ENCODE measurements at places on chromosomes 11 and 22.

DNA sequence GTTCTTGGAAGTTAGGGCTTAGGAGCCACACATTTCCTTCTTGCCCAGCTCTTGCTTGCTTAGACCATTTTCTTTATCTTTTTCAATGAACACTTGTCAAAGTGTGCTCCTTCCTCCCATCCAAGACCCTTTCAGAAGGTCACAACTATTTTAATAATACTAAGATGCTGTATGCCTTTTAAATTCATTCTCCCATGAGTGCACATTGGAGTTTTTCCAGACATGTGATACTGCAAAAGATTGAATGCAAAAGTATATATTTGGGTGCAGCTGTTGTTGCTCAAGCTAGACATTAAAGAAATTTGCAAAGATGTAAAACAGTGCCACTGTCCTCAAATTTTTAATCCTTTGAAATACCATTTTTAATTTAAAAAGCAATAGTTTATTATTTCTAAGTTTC is 69.3 kb upstream of the TNRC6B start:
- no peak for DNase-seq

- no peak for DNase-seq
Measured at GRCh38 chr11:47161890-47162289, 14.8 kb downstream of the ARFGAP2 start.

DNA sequence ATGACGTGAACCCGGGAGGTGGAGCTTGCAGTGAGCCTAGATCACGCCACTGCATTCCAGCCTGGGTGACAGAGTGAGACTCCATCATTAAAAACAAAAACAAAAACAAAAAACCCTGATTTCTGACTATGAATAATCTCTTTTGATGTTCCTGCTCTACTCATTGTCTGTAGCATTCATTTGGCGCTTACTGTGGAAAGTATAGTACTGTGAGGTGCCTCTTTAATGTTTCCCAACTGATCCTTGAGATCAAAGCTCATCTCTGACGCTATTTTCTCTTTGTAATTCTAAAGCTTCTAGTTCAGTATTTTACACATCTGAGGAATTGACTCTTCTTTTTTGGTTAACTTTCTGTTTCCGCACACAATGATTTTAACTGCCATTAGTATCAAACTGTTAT is 60.0 kb downstream of the GRK3 start:
- DNase-seq: no peak

GRCh38 chr11:113764527-113765219 is 8.8 kb downstream of the ZW10 start:
- DNase-seq: no peak

DNA sequence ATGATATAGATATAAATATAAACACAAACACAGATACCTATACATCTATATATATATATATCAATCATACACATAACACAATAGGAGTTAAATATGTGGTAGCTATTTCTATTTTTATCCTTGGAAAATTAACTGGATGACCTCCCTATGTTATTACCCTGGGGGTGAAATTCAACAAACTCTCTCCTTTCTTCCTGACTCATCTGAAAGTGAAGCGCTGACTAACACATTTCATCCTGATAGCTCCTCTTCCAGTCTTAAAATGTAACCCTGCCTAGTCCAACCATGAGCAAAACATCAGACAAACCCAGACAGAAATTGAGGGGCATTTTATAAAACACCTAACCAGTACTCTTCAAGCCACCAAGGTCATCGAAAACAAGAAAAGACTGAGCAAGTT is 220.6 kb upstream of the ISX start:
- DNase-seq: no peak

GRCh38 chr11:123775289-123775688 is 21.0 kb upstream of the OR6X1 start:
- DNase-seq: no peak

DNA sequence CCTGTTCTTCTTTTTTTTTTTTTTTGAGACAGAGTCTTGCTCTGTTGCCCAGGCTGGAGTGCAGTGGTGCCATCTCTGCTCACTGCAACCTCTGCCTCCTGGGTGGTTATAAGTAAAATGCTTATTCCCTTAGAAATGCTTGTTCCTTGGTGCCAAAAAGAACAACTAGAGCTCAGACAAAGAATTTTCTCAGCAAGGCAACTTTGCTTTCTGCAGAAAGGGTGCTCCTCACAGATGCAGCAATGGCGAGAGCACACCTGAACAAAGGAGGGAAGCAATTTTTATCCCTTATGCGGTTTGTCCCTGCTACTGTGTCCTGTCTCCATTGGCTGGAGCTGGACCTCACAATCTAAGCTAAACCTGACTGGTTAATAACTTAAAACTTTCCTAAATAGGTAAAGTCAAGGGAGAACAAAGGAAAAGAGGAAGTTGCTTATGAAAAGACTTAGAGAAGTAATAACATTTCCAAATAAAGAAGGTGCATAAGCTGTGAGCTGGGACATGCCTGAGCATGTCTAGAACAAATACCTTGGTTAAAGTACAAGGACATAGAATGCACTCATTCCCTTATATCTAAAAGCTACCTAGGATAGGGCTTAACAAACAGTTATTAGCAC is 90.0 kb upstream of the PRR5 start:
- no peak for DNase-seq

GRCh38 chr11:101446238-101446637 is 137.6 kb downstream of the TRPC6 start:
- DNase-seq: peak; percentile 64

- peak; percentile 70 for DNase-seq
Measured at GRCh38 chr11:126194121-126194543, 17.3 kb downstream of the RPUSD4 start.

GRCh38 chr11:10856689-10857458 is 979 bp downstream of the ZBED5 start:
- DNase-seq: peak; percentile 37

DNA sequence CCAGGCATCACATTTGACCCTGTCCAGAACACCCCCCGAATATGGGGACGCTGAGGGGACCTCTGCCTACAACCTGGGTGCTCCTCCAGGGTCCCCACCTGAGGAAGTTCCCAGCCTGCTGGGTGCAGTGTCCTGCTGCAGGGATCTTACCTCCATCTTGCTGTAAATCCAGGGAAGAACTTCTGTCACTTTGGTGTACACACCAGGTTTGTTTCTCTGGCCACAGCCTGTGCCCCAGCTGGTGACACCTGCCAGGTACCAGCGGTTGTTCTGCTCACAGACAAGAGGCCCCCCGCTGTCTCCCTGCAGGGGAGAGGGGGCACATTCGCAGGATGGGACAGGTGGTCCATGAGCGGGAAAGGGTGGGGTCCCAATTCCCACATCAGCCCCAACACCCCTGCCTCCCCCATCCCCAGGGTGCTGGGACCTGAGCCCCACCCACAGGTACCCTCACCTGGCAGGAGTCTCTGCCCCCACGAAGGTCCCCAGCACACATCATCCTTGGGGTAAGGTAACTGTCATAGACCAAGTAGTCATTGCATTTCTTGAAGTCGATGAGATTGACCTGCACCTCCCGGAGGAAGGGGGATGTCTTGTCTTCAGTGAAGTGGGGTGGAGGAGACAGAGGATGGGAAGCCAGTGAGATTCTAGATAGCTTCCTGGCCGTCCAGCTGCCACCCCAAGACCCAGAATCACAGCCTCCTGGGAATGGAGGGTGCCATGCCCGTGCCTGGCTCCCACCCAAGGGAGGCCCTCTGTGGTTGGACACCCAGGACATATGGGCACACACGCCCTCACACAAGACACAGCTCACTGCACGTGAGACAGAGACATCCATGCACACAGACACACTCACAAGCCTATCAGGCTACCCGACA is 25.5 kb downstream of the TMPRSS13 start:
- no peak for DNase-seq

- DNase-seq: peak; percentile 100
Measured at GRCh38 chr11:75554258-75555022, 7.6 kb upstream of the SERPINH1 start.

- DNase-seq: no peak
Measured at GRCh38 chr11:45606514-45607281, 58.7 kb downstream of the CHST1 start.

DNA sequence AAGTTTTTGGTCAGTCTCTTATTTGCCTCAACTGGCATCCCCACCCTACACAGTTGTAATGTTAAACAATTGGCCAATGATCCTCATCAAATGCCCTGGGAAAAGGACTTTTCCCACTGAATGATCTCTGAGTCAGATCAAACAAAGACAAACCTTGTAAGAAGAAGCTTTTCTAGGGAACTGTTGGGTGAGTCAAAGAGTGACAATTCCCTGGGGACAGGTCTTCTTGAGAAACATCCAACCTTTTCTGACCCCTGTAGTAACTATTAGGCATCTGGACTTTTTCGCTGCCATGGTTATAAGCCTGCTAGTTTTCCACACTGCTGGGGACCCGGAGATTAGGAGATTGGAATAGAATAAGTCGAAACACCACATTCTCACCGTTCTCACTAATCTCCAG is 789.8 kb upstream of the API5 start:
- DNase-seq: peak; percentile 56

DNA sequence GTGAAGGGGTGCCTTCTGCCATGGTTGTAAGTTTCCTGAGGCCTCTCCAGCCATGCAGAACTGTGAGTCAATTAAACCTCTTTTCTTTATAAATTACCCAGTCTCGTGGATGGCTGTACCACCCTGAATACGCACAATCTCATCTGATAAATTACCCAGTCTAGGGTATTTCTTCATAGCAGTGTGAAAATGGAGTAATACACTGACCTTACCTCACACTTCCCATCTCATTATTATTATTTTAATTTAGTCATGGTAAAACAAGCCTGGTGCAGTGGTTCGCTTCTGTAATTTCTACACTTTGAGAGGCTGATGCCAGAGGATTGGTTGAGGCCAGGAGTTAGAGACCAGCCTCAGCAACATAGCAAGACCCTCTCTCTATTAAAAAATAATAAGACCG is 30.5 kb upstream of the CYB5R3 start:
- no peak for DNase-seq

DNA sequence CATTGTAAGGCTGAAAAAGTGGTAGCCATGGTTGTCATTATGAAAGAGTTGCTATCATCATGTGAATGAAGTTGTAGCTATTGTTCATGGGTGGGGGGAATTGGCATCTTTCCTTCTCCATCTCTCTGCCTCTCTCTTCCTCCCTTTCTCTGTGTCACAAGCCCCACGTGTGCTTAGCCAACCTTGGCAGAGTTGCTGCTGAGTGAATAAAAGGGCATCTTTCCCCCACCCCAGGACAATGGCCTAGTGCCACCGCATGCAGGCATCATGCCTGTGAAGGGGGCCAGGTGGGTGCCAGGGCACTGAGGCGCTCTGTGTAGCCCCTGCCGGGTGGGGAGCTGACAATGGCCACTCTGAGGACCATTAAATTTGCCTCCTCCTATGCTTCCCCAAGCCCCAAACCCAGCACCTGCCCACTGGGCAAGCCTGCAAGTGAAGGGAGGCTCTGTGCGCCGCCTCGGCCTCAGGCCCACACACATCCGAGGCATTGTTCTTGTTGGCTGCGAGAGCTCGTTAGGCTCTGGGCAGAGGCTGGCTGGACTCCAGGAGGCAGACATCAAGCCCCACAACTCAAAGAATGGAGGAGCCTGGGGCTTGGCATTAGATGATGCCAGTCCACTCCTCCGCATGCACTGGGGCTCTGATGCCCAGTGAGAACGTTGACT is 103.9 kb downstream of the SEZ6L start:
- DNase-seq: no peak

DNA sequence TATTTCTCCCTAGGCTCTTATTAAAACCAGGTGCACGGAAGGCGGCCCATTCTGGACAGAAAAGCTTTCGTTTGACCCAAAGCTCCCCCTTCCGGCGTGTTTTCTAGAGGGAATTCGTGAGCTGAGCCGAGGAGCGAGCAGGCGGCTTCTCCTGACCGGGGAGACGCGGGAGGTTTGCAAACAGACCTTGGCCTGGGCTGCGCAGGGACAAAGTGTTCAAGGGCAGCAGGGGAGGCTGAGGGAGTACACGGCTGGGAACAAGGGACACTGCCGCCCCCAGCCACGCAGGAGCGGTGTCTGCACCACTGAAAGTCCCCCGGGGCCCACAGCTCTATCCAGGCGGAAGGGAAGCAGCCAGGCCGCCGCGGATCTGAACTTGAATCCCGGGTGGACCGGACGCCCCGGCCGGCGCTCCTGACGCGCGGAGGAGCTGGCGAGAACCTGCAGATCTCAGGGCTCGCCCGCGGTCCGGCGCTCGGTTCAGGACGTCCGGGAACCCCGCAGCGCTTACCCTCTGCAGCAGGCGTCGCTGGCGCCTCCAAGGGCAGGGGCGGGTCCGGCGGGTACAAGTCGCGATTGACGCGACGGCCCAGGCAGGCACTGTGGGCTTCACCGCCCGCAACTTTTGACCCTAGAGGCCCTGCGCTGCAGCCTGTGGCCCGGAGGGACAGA is 101.9 kb downstream of the WT1 start:
- peak; percentile 42 for DNase-seq

DNA sequence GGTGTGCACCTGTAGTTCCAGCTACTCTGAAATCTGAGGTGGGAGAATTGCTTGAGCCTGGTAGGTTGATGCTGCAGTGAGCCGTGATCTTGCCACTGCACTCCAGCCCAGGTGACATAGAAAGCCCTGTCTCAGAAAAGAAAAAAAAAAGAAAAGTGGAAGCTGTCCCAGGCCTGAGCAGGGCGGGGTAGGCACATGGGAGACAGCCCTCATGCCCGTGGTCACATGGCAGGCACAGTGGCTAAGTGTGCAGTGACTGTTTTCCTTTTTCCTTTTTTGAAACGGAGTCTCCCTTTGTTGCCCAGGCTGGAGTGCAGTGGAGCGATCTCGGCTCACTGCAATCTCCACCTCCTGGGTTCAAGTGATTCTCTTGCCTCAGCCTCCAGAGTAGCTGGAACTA is 7.8 kb downstream of the OTUB1 start:
- DNase-seq: no peak

GRCh38 chr11:63670096-63670432 is 1.1 kb downstream of the ATL3 start:
- DNase-seq: no peak

DNA sequence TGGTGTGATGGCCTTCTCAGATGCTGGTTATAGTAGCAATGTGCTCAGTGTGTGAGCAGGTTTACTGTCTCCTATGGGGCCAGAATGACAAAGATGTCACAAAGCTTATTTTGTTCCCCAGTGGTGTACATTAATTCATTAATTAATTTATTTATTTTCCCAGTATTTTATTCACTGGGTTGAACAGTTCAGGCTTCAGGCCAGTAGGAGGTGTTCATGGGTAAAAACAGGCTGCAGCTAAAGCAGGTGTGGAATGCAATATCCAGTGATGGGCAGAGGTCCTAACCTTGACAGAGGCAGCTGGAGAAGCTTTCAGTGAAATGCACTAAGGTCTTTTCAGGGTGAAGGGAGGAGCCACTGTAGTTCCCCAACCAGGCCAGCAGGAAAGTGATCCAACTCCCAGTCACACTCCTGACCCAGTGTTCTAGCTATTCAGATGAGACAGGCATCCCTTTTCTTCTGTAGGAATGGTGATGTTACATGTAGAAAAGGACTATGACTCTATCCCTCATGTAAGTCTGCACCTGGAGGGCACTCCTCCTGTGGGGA is 7.8 kb upstream of the FANCF start:
- no peak for DNase-seq

GRCh38 chr11:87575088-87575487 is 537.4 kb downstream of the TMEM135 start:
- DNase-seq: no peak

DNA sequence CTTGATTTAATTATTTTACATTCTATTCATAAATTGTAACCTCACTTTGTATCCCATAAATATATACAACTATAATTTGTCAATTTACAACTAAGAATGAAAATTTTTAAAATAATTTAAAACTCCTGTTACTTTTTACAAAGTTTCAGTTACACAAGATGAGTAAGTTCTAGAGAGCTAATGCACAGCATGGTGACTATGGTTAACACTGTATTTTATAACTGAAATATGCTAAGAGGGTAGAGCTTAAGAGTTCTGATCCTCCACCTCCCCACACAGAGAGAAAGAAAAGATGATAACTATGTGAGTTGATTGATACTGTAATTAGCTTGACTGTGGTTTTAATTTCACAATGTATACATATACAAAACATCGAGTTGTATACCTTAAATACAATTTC is 412.5 kb upstream of the DDI1 start:
- DNase-seq: no peak
